Ascending aorta (tissue), 2 donors: ENCODE measurements at places on chromosomes 1 and 21.

- no peak for DNase-seq
Measured at GRCh38 chr21:23524685-23525084, 2082.6 kb downstream of the MRPL39 start.

- no peak for DNase-seq
Measured at GRCh38 chr1:22471078-22471477, 19.4 kb downstream of the ZBTB40 start.

- no peak for DNase-seq
Measured at GRCh38 chr1:157073944-157074685, 25.5 kb downstream of the ETV3L start.

DNA sequence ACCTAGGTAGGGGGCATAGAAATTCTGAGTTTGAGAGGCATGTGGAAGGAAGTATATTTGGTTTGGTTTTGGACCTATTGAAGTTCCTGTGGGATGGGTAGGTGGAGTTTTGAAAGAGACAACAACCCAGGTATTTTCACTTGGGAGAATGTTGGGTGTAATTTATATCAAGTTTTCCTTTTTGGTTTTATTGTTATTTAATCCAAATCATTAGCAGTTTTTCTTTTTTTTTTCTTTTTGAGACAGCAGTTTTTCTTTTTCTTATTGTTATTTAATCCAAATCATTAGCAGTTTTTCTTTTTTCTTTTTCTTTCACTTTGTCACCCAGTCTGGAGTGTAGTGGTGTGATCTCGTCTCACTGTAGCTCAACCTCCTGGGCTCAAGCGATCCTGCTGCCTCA is 30.1 kb downstream of the RNF11 start:
- no peak for DNase-seq

DNA sequence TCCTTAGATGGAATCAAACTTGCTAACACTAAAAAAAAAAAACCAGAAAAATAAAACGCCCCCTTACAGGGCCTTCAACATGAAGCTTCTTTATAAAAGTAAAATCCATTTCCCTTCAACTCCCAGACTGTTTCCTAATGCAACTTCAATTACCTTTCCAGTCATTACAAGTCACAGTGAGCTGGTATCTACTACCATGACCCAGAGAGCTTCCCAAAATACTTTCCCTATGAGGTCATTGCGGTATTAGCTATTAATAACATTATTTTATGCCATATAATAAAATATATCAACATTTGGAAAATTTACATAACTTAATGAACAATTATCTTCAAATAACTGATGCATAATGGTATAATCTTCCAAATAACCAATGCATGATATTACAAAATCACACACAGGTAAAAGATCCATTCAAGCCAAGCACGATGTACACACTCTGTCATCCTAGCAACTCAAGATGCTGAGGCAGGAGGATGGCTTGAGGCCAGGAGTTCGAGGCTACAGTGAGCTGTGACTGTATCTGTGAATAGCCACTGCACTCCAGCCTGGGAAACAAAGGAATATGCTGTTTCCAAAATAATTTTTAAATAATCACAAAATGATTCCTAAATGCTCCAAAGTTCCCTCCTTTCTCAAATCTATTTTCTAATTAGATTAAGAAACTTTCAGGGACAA is 24.1 kb downstream of the EIF4G3 start:
- DNase-seq: no peak

- DNase-seq: no peak
Measured at GRCh38 chr1:115323366-115324004, 14.6 kb downstream of the NGF start.

DNA sequence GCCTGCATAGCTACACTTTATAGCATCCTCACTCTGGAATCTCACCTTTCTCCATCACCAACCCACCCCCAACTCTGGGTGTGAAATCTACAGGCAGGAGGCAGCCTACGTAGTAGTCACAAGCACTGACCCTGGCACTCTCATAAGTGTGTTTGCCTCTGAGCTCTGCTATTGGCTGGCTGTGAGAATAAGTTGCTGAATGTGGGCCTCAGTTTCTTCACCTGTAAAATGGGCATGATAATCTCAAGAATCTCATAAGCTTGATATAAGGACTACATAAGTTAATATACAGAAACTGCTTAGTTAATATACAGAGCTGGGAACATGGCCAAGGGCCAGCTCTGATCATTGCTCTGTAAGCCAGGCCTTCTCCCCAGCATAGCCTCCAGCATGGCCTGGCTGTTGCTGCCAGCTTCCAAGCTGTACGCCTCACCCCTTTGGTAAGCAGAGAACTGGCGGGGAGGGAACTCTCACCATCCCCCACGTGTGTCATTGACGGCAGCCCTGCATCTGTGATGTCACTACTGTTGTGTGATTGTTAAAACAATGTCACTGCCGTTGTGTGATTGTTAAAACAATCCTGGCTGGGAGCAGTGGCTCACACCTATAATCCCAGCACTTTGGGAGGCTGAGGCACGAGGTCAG is 53.3 kb downstream of the SYF2 start:
- DNase-seq: no peak

- no peak for DNase-seq
Measured at GRCh38 chr1:58575551-58576324, 1.3 kb downstream of the TACSTD2 start.

DNA sequence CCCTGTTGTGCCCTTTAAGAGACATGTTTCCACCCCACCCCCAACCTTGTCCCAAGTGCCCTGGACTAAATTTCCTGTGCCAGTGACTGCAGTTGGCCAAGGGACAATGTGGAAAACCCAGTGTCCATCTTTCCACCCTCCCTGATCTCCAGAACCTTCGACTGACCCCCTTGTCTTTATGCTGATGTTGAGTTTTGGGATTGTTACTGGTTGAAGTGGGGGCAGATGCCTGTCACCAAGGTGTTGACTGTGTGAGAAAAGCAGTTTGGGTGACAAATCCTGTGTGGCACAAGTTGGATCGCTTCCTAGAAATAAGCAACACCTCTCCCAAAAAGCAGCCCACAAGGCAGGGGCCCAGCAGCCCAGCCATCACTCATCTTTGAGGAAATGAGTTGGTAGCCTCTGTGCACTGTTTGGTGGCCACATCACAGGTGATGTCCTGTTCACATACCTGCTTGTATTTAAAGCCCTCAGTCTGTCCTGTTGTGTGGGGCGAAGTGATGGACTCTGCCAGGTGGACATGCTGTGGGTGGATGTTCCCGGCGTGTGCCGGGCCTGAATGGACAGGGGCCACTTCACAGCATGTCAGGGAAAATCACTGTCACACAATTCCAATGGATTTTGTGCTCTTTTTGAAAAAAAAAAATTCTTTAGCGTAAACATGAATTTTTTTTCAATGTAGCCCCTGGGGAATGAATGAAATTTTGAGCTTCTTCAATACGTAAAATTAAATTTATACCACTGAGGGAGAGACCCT is 6.6 kb upstream of the MIIP start:
- no peak for DNase-seq

DNA sequence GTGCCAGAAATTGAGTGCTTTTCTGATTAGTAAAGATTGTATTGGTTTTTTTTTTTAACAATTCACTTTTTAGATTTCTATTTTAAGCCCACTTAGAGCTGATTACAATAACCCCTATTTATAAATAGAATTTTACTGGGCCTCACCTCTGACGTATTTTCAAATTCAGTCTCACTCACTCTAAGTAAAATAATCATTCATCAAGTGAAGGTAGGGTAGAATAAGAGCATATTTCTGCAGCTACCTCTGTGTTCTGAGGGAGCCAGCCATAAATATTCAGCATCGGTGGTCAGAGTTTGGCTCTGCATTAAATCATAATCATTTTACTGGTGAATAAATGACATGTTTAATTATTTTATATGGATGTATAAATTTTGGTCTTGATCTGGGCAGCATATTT is 95.8 kb upstream of the UBE2U start:
- DNase-seq: no peak

- no peak for DNase-seq
Measured at GRCh38 chr1:35190784-35191183, 2.2 kb downstream of the SFPQ start.

DNA sequence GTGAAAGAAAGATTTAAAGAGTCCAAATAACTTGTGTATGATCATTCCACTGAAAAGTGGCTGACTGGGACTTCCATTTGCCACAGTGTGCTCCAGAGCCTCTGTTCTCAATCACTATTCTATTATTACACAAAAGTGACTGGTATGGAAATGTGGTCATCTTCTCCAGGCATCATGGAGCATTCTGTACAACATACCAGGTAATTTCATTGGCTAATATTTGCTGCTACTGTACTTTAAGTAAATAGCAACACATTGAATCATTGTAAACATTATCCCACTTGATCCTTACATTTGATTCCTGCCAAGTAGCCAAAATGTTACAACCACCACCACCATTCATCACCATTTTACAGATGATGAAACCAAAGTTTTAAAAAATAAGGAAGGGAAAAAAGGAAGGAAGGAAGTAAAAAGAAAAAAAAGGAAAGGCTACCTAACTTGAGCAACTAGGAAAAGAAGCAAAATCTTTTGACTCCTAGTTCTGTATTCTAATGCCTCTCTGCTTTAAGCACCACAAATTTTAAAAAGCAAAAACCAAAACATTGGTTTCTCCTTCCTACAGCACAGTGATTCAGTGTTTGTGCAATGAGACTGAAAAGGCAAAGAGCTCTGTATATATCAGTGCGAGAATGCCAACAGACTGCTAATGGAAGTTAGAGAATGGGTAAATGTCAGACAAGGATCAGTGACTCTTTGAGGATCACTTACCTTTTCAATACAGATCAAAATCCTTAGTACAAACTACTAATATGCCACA is 361.4 kb upstream of the PTBP2 start:
- no peak for DNase-seq

- DNase-seq: no peak
Measured at GRCh38 chr1:246281639-246282038, 225.4 kb downstream of the SMYD3 start.

GRCh38 chr1:167430134-167430848 is 88.0 kb downstream of the CD247 start:
- no peak for DNase-seq

GRCh38 chr21:41326414-41327080 is 9.9 kb downstream of the FAM3B start:
- no peak for DNase-seq

DNA sequence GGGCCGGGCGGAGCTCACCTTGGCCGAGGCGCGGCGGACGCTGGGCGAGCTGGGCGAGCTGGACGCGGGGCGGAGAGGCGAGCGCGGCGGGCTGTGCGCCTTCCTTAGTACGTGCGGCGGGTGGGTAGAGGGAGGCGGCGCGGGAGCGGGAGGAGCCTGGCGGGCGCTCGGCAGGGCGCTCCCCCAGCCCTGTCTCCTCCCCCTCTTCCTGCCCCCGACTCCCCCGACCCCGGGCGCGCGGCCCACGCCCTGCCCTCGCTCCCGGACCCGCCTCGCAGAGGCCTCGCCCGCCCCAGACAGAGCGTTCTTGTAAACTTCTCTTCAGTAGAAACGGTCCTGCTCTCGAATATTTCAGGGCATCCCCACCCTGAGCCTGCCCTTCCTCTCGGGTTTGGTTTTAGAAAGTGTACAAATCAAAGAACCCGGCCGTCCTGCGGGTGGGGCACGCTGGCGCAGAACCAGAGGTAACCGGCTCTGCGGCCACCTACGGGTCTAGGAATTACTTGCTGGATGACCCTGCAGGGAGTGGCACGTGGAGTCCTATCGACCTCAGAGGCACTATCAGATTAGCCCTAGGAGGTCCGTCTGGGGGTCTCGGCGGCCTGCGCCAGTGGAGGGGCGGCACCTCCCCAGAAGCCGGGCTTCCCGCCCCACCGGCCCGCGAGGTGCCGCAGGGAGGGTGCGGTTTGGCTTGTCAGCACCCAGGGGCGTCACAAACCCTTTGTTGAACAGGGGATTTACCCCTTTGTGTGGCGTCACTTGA is at the start of gene S100A10:
Gene S100A10 (minus strand): TSS at position 126 of the 763 bp plus-strand sequence. CDS start 7,629 bp downstream, outside the sequence.
- peak; percentile 85 for DNase-seq

DNA sequence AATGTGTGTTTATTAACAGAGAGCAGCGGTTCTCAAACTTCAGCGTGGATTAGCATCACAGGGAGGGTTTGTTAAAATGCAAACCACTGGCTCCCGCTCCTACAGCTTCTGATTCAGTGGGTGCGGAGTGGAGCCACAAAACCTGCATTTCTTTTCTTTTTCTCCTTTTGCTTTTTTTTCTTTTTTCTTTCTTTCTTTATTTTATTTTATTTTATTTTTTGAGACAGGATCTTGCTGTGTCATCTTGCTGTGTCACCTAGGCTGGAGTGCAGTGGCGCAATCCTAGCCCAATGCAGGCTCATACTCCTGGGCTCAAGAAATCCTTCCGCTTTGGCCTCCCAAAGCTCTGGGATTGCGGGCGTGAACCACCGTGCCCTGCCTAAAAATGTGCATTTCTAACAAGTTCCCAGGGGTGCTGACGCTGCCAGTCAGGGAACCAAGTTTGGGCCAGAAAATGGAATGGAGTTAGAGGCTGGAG is 20.9 kb upstream of the SLC1A7 start:
- DNase-seq: no peak

DNA sequence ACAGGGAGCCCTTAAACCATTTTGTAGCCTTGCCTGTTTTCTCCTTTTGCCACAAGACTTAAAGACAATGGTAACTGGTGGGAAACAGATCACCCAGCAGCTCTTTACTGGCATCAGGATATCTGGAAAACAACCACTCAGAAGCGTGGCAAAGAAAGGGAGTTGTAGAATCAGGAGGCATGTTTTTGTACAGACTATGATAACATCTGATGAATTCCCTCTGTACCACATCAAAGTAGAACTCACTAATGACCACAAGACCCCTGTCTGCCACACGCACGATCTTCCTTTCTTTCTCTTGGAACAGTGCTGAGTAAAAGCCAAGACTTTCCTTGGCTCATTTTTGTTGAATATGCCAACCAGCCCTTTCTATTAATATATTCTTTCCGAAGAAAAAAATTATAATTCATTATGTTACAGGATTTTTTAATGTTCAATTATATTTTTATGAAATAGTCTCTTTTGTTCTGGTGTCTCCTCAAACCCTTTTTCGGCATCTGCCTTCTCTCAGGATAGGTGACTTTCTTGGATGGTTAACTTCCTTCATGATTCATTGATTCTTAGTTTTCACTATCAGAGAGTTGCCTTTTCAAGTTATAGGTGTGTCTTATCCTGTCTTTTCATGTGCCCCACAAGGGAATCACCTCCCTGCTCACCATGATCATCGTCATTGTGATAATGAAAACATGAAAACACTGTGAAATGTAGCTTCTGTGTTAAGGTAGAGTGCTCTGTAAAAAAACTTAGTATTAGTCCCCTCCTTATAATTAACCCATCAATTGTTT is 7.9 kb upstream of the PHGDH start:
- no peak for DNase-seq

GRCh38 chr1:223474804-223475203 is 81.6 kb downstream of the CCDC185 start:
- DNase-seq: no peak

GRCh38 chr1:26771285-26771642 is 16.5 kb upstream of the PIGV start:
- DNase-seq: no peak
